ENCODE measurements at places on chromosomes 3 and 15.

GRCh38 chr15:79967298-79968182 lies 3.5 kb downstream of the BCL2A1 start:
- no peak for DNase-seq

- no peak for DNase-seq
Measured at GRCh38 chr3:126491221-126492013, 15.7 kb upstream of the ZXDC start.

DNA sequence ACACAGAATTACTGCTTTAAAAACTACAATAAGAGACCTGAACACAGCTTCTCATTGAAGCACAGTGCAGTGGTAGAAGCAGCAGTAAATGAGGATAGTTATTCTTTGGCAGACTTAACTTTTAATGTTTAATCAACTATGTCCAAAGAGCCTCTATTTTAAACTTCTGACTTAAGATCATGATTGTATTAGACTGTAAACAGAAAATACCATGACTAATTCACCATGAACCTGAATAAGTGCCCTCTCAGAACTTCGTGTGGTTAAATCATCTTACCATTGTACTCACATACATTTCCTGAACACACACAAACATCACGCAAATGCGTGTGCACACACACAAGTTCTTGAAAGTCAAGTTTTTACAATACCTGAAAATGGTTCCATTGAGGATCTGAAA lies 13.9 kb downstream of the CEP152 start:
- DNase-seq: no peak

GRCh38 chr3:121895121-121895520 lies 920 bp downstream of the SLC15A2 start:
- DNase-seq: no peak

DNA sequence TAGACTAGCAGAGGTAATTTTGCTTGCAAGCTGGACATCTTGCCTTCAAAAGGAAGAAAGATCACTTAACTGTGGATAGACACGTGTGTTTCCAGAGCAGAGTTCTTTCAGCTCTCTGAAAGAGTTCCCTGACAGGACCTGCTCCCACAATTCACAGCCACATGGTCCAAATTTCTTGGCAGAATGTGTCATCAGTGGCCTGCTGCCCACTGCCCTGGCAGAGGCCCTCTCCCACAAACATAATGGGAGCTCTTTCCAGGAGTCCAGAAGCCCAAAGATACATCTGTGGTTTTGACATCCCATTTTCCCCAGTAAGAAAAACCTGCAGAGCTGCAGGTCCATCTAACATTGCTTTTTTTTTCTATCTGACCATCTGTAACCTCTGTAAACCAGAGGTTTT lies 48.3 kb downstream of the SERPINI1 start:
- DNase-seq: no peak

DNA sequence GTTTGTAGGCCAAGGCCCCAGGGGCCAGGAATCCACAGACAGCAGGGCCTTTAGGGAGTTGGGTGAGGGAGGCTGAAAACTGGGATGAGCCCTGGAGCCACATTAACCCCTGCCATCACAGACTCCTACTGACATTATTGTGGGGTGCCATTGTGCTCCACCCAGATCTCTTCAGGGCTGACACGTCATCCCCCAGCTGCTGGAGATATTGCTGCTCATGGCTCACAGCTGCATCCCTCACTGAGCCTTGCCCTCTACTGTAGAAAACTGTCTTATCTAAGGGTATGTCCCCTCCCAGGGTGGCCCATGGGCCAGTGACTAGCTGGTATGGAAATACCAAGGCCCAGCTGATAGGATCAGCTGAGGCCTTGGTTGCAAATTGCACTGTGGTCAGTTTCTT lies 87.3 kb upstream of the PRR23C start:
- DNase-seq: no peak

- DNase-seq: no peak
Measured at GRCh38 chr15:62393196-62393595, 228.1 kb upstream of the C2CD4B start.

DNA sequence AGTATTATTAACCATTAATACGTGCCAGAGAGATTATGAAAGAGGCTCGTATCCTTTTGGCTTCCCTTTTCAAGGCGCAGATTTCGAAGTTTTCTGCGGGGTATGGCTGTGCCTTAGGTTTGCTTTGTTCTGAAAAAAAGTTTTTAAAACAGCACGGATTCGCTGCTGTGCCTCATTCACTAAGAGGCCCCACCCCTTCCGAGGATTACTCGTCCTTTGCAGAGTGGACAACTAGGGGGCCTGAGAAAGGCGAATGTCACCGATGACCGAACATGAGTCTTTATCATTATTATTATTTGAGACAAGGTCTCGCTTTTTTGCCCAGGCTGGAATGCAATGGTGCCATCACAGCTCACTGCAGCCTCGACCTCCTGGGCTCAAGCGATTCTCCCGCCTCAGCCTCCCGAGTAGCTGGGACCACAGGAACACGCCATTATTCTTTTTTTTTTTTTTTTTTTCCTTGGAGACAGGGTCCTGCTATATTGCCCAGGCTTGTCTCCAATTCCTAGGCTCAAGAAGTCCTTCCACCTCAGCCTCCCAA lies 684 bp upstream of the RPS27L start:
- DNase-seq: peak; percentile 48

DNA sequence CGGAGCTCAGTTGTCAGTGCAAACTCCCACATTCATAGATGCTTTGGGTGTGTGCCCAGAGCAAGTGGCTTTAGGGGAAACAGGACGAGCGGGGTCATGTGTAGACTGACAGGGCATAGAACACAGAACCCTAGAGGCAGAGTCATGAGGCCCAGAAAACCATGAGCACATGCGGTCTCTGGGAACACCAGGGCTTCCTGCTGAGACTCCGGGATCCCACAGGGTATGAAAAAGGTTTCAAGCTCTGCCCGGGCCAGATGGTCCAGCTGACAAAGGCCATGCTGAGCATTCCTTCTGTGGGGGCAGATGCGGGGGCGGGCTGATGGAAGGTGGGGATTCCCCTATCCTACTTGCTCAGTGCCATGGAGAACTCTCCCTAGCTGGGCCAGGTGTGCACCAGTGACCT lies 44.8 kb downstream of the ROPN1B start:
- no peak for DNase-seq

GRCh38 chr15:61364871-61365270 lies 135.8 kb upstream of the RORA start:
- no peak for DNase-seq

DNA sequence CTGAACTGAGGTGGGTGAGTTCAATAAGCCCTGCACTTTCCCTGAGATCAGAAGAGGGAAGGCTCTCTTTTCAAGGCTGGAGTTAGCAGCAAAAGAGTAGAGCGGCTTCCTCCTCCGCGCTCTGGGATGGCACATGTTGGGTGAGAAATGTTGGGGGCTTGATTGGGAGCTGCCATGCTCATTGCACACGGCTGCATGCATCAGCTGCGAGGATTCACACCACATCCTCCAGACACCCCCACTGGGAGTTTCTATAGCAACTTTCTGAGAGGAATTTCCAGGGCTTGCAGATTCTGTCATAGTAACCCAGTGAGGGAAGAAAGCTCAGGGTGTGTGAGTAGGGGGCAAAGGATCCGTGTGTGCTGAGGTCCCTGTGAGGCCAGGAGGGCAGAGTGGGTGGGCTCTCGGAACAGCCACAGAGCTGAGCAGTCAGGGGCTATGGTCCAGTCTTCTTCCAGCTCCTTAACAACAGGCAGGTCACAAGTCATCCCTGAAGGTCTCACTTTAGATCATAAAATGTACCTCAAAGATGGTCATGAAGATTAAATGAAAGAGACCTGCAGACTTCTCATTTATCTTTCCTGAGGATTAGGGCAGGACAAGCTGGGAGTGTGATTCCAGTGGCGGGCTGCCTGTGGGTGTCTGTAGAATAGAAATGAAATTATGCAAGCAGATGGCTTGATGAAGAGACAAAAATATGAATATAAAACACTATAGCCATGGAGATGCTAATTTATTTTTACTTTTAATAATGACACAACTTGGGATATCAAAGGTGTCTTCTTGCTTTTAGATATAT lies 75.7 kb upstream of the CHRNA7 start:
- no peak for DNase-seq

DNA sequence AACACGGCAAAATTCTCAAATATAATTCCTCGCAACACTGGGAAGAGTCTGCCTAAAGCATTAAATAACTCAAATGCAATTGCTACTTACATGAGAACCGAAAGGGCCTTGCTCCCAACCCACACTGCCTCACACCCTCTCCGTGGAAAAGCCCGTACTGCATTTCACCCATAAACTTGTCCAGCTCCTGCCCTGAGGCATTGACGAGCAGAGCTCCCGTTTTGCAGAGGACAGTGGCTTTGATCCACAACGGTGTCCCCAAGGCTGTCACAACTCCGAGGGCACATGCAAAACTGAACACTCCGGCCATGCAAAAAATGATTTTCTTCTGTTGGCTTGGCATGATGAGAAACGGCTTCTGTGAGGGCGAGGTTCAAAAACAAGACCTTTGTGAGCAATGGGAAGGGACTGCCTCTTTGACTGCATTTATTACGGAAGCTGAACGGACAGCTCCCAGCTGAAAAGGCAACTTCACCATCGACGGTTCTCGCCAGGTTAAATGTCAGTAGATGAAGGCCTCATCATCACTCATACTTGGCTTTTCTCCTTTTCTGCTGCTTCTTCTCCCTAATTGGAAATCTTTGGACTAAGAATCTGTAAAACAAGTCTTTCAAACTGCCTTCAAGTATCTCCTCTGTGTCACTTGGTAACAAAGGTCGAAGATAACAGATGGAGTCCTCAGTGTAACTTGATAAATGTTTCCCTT lies at the start of gene CLRN1:
Gene CLRN1 (minus strand): TSS at position 362 of the 706 bp plus-strand sequence. CDS start 19 bp downstream, at position 343.
- no peak for DNase-seq

- DNase-seq: no peak
Measured at GRCh38 chr3:40753951-40754350, 229.2 kb downstream of the ZNF621 start.

Data from AG09309 (cell line).